ENCODE measurements at places on chromosomes 6 and 20.

- no peak for DNase-seq
Measured at GRCh38 chr20:52761867-52762266, 210.3 kb upstream of the TSHZ2 start.

- no peak for DNase-seq
Measured at GRCh38 chr6:22001396-22002027, 295.3 kb downstream of the PRL start.

GRCh38 chr6:10390495-10391298, 24.2 kb downstream of the TFAP2A start:
- DNase-seq, result no peak

- DNase-seq, result no peak
Measured at GRCh38 chr6:4509506-4509905, 266.7 kb upstream of the CDYL start.

GRCh38 chr6:9875605-9876353, 539.1 kb downstream of the TFAP2A start:
- DNase-seq, result no peak

GRCh38 chr6:2229742-2230141, 15.7 kb downstream of the GMDS start:
- no peak for DNase-seq

GRCh38 chr20:38002422-38002821, 30.8 kb downstream of the TTI1 start:
- no peak for DNase-seq

DNA sequence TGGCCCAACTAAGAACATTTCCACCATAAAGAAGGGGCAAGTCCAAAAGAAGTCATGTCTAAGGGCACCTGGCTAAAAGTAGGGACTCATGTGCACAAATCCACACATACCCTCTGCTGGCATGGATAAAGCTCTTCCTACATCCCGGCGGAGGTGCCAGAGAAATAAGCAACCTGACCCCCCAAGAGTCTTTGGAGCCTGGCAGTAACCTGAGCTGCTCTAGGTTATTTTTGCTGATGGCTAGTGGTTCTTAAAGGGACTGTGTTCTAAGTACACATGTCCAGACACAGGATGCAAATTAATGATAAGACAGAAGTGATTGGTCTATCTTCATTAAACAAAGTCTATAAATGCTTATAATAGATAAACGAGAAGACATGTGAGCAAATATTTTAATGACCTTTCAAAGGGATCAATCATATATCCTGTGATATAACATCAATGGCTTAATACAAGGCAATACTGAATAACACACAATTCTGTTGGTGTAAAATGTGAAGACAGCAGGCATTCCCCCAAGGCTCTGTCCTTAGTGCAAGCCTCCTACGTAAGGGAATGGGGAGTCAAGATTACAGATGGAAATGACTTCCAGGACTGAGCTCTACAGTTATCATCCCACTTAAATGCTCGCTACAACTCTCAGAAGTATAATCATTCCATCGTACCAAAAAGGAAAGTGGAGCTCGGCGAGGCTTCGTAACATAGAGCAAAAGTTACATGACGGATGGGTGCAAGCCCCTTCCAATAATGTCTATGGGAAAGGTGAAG, 52.5 kb downstream of the HIVEP2 start:
- DNase-seq, result no peak

DNA sequence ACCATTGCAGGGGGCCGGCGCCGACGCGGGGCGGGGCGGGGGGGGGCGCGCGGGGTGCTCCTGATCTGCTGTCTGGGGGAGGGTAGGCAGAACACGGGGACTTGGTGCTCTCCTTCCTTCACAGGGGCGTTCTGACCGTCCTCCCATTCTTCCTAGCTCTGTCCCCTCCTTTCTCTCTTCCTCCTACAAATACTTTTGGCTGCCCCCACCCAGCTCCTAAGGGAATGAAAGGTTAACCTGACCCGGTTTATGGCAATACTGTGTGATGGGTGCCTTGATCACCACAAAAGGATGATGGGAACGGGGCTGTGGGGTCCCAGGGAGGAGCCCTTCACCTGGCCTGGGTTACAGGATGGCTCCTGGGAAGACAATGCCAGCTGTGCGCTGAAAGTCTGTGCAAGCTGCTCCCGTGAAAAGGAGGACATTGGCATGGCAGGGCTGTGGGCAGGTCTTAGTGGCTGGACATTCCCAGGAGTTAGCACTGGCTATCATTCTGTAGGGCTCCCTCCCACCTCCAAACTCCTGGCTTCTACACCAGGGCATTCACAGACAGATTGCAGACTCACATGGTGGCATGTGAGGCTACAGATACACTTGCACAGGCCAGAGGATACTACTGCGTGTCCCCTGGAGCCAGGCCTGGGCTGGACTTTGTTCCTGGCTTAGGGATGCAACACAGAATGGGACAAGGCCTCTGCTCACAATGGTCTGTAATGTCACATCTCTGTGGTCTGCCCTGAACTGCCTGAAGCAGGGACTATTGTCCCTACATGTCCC, 1.9 kb upstream of the TPD52L2 start:
- DNase-seq, result no peak

DNA sequence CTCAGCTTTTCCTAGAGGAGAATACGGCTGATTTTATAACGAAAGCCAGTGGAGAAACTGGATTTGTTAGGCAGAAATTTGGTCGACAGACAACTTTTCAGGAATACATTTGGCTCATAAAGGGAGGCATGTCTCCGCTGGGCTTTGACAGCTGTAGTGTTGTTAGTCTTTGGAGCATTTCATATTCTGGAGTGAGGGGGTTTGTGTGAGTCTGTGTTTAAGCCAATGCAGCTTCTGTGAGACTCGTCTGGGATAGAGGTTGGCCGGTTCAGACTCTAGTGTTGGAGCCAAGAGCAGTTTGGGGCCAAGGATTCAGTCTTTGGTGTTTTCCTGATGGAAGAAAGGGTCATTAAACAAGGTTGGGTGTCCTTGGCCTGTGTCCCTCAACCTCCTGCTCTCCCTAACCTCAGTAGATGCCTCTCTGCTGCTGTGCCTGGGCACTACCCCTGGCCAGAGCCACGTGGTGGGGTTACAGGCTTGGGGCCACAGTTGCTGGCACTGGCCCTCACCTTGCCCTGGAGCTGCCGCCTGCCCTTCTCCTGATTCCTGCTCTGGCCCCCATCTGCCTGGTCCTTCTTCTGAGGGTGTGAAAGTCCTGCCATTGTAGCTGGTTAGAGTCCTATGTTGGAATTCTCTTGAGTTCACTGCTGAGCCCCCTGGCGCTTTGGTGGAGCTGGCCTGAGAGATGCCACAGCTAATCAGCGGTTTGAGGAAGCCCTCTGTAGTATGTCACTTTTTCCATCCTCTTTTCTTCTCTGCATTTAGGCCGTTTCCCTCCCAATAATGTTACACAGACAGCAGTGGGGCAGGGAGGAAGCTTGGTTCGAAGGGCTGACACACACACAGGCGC, 6.9 kb downstream of the PTK7 start:
- DNase-seq, result no peak

DNA sequence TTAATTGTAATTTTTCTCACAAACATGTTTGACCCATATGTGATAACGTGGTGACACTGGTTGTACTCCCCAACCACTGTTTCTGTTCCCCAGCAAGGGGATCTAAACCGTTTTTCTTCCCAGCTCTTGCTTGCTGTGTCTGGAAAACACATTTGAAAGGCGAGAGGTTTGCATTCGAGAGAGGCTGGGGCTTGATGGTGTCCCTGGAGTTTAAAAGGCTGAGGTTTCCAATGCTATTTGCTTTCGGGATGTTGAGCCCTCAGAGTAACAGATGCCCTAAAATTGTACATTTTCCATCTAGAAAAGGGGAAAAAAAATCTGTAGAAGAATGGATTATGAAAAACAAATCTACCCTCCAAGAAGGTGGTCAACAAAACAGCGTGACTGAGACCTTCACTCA, 35.4 kb downstream of the AKAP12 start:
- DNase-seq, result no peak

DNA sequence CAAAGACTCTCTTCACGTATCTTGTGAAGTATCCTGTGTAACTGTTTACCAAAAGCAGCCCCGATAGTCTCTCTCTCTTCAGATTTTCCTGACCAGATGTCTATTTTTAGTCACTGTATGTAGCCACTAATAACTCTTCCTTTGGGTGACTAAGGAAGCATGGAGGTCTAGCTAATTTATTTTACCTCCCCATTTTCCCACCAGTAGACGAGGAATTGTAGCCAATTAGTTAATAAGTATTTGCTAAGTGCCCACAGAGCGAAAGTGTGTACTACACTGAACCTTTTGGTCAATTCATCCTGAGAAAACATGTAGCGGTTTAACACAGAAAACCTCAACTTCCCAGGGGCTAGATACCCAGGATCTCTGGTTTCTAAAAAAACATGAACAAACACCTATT, 180.6 kb downstream of the TBX18 start:
- no peak for DNase-seq

DNA sequence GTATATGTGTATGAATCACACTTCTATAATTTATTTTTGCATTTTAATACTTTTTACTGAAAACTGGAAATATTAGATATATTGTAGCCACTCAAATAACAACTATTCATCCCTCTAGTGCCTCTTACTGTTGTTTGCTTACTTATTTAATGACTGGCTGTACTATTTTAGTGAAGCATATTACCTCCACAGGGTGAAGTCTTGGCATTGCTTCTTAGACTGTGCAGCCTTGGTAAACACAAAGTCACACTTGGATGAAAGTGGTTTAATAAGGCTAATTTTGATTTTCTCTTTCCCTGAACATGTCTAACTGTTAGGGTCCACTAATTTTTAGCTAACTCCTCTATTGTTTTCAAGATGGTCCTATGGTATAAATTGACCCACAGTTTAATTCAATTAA, 1043.2 kb upstream of the ADGRB3 start:
- DNase-seq, result no peak

GRCh38 chr6:45436544-45437438, 59.1 kb upstream of the SUPT3H start:
- no peak for DNase-seq

DNA sequence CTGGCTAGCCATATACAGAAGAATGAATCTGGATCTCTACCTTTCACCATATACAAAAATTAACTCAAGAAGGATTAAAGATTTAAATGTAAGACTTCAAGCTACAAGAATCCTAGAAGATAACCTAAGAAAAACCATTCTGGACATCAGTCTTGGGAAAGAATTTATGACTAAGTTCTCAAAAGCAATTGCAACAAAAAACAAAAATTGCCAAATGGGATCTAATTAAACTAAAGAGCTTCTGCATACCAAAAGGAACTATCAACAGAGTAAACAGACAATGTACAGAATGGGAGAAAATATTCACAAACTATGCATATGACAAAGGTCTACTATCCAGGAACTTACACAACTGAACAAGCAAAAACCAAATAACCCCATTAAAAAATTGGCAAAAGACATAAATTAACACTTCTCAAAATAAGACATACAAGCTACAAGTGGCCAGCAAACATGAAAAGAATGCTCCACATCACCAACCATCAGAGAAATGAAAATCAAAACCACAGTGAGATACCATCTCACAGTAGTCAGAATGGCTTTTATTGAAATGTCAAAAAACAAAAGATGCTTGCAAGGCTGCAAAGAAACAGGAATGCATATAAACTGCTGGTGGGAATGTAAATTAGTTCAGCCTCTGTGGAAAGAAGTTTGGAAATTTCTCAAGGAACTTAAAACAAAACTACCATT, 66.8 kb upstream of the RSPO3 start:
- DNase-seq, result no peak

DNA sequence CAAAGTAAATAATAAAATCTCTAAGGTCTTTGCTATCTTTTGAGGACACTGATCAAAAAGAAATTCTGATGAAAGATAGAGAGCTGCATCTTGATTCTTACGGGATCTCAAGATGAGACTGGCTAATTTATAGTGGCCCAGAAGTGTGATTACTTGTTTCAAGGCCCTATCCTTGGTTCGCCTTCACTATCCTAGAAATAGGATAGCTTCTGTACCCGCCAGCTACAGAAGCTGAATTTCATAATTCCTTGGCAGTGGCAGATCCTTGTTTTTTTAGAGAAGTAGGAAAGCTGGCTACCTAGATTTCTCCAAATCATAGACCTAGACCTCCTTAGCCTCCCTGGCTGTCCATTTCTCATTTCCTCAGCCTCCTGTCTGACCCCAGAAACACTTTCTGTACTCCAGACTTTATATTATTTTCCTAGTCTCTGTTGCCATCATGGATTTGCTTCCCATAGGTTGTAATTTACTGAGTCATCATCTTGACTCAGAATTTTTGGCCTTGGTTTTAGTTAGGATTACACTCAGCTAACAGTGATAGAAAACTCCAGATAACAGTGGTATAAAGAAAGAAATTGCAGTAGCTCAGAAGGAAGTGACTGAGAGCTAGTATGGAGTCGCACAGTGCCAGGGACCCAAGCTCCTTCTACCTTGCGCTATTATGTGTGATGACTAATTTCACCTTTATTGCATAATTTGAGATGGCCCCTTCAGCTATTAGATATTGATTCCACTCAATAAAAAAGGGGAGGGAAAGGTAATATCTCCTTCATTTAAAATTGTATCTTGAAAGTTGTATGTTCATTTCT, 27.7 kb downstream of the PHF3 start:
- no peak for DNase-seq

GRCh38 chr6:129753422-129753821, 43.4 kb upstream of the ARHGAP18 start:
- DNase-seq, result no peak

DNA sequence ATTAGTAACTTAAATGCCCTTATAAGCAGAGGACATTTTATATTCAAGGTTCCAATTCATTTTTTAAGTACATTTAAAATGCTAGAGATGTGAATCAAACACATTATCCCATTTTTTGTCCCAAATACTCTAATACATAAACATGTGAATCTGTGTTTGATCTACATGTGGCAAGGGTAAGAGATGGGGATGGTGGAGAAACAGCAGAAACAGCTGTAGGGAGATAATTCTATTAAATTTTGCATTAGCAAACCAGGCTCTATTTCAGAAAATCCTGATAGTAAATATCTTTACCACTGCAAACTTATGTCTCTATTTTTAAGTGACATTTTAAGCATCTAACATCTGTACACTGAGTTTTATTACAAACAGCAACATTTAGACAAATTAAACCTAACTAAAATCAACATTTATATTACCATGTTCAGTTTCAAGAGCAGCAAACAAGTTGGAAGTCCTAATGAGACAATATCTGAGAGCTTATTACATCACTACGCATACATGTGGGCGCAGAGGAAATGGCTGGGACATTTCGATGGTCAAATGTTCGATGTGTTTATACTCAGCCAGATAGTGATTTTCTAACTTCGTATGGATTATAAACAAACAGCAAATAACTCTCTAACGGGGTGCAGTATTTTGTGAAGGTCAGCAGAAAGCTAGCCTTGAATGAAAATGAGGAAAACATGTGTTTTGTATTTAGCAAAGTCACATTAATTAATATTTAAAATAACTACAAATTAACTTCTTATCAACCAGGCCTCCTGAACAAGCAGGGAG, 165.1 kb downstream of the GJA1 start:
- DNase-seq, result no peak
